ENCODE measurements at places on chromosomes 16 and 17.

DNA sequence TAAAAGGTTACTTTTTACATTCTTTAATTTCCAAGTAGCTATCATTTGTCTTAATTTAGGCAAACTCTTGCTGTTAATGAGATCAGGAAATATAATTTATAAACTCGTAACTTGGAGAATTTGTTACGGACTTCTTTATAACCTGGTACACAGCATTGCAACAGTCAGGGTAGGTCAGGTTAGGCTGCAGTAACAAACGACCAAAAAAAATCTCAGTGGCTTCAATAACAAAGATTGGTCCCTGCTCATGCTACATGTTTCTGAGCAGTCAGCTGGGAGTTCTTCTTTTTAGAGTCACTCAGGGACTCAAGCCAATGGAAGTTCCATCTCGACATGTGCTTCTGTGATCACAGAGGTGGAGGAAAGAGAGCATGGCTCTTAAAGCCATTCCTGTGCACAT, 110.1 kb downstream of the USP31 start:
- DNase-seq, result no peak

GRCh38 chr17:17201907-17202306, 4.2 kb downstream of the PLD6 start:
- DNase-seq, result no peak

GRCh38 chr16:87966064-87966645, 14.9 kb downstream of the BANP start:
- DNase-seq, result no peak

DNA sequence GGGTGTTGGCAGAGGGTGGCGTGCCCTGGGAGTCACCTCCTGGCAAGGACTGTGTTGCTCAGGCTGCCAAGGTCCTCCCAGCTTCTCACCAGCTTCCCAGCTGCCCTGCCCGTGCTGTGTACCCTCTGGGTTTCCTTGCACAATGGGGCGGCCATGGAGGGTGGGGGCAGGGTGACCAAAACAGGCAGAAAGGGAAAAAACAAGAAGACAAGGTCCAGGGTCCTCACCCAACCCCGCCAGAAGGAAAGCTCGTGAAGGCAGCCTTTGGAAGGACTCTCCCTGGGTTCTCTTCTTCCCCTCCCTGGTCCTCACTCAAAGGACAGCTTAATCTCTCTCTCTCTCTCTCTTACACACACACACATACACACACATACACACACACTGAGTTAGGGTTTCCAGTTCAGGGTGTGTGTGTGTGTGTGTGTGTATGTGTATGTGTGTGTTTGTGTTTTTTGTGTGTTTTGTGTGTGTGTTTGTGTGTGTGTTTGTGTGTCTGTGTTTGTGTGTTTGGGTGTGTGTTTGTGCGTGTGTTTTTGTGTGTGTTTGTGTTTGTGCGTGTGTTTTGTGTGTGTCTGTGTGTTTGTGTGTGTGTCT, 2.0 kb downstream of the SLC13A5 start:
- no peak for DNase-seq

GRCh38 chr16:1062895-1063294, 9.7 kb upstream of the SSTR5 start:
- DNase-seq, result no peak

GRCh38 chr17:19304751-19305150, 57.8 kb downstream of the B9D1 start:
- DNase-seq, result no peak

- no peak for DNase-seq
Observed at GRCh38 chr17:77686903-77687302, 271.6 kb upstream of the TNRC6C start.

- DNase-seq, result no peak
Observed at GRCh38 chr17:17032131-17032692, 10.0 kb upstream of the MPRIP start.

- no peak for DNase-seq
Observed at GRCh38 chr16:86662195-86662594, 83.8 kb downstream of the FOXL1 start.

DNA sequence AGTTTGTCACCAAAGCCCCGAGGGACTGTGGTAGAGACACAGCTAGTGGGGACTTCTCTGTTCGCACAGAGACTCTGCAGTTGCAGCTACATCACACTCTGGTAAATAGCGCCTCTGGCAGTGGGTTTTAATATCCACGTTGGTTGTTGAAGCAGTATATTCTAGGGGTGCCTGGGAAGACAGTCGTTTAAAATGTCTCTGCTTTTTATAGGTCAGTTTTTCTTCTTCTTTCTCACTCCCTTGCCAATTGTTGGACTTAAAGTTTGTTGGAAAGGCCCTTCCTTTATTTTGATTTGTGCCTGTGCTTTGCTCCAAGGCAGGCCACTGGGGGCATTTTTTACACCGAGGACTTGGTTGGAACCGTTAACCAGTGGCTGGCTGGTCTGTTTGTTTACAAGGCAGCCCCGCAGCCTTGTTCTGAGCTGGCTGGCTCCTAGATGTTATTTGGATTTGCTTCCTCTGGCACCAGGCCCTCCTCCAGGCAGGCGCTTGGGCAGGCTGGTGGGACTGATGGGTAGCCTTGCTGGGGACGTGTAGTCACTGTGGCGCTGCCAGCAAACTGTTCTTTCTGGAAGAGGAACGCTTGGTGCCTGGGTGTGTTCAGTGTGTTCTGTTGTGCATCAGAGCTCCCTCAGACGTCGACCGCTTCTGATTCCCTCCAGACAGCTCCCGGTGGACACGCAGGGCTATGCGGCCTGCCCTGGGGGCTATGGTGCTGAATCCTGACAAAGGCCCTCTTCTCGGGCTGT, 218.2 kb upstream of the CHMP6 start:
- DNase-seq, result no peak

GRCh38 chr17:54172096-54172984, 349.6 kb downstream of the KIF2B start:
- peak; percentile 13 for DNase-seq

DNA sequence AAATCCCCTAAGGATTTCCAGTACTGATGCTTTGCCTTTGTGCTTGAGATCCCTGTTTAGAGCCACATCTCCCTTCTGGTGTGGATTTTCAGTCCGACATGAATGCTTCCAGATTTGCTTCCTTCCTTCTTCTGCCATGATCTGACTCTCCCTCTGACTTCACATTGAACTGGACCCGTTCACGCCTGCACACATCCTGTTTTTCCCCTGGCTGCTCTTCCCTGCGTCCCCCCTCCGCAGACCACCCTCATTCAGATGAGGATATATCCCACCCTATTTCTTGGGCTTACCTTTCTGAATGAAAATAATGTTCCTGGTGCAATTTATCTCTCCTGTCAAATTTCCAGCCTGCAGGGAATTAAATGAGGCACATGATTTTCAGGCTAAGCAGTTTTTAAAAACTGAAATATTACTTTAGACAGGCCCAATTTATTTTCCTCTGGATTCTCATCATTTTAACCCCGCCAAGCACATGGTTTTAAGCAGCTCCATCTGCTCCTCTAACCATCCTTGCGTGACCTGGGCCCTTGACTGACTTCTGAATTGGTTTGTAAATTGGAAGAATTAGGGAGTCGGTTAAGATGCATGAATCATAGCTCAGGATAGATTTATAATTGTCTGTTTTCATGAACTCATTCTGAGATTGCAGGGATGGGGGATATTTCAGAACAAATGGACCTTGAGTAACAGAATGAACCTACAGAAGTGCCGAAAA, 59.2 kb downstream of the BMERB1 start:
- DNase-seq, result no peak

DNA sequence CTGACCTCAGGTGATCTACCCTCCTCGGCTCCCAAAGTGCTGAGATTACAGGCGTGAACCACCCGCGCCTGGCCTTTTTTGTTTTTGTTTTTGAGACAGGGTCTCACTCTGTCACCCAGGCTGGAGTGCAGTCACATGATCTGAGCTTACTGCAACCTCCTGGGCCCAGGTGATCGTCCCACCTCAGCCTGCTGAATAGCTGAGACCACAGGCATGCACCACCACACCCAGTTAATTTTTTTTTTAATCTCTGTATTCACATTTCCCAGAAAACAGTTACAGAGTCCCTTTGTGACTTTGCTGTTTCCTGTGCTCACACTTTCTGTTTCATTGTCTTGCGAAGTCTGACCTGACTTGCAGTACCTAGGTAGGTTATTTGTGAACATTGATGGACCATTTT, 2.7 kb downstream of the CLUAP1 start:
- DNase-seq, result no peak

GRCh38 chr17:79537061-79537460, 73.8 kb downstream of the RBFOX3 start:
- no peak for DNase-seq

GRCh38 chr17:42329025-42329976, 41.0 kb downstream of the STAT5A start:
- DNase-seq, result no peak

GRCh38 chr16:89018282-89019158, 41.5 kb upstream of the CBFA2T3 start:
- peak; percentile 1 for DNase-seq

DNA sequence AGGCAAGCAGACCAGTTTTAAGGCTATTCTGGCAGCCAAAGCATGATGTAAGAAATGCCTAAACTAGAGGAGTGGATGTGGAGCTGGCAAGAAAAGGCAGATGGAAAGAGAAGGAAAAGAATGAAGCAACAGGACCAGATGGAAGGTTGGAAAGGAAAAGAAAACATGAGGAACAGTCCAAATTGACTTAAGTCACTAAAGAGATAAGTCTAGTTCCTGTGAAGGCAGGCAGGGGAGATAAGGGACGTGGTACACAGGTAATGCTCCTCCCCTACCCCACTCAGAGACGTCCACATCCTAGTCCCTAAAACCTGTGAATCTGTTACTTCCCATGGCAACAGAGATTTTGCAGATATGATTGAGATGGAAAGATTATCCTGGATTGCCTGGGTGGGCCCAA, 43.5 kb downstream of the TEX2 start:
- DNase-seq, result no peak

GRCh38 chr17:11389583-11389982, 148.6 kb downstream of the SHISA6 start:
- no peak for DNase-seq

DNA sequence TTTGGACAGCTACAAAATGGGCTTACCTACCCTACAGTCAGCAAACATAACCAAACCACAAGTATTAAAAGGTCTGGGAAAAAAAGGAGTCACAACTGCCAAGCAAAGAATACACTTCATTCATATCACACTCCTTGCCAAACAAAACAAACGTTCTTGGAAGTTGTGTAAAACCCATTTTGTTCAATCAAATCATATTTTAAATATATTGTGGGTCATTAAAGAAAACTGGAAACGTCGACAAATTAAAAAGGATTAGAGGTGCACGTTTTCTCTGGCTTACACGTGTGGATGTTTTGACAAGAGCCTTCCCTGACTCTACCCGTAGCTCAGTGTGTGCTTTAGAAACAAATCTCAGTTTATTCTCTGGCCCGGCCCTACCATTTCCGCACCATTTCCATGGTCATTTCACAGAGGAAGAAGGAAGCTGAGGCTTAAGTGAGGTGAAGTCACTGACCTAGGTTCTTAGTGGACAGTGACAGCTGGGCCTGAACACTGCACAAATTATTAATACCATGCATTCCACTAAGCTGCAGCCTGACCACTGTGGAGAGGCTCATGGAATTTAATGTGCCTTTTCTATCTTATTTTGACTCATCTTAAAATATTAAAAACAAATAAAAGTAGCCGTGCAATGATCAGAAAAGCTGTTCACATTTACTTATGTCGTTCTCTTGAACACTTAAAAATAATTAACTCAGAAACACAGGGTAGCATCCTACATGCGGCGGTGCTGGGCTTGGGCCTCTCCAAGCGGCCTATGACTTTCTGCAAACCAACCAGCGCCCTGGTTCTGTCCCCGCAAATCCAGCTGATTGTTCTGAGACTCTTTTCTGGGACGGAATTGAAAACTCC, 968 bp downstream of the CEP112 start:
- no peak for DNase-seq

DNA sequence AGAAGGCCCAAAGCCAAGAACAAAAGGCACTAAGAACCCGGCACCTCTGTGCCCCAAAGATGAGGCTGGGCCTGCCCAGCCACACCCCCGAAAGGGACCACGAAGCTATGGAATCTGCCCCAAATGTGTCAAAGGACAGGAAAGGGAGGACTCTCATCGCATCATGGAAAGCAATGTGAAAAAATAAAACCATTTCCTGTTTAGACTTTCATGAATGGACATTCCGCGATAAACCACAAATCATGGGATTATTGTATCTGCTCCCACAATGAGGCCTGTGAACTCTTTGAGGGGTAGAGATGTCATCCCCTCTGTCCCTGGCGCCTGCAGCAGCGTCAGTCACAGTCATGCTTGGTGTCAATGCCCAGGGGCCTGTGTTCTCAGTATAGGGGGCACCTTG, 135.0 kb downstream of the COPRS start:
- DNase-seq, result no peak

DNA sequence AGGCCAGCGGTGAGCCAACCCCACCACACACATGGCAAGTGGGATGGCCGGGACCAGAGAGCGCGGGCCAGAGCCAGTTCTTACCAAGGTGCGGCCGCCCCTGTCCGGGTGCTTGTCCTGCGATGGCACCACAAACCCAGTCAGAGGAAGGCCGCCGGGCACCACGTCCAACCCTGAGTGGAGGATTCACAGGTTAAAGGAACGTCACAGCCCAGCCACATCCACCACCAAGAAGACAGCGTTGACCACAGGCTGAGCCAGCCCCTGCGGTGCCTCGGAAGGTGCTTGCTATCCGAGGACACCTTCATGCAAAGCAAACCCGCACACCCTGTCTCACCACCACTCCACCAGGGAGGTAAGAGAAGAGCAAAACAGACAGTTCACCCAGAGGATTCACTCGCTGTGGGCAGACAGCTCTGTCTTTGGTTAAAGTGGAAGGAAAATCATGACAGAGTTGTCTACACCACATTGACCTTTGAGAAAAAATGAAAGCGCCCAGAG, 15.8 kb downstream of the SLX4 start:
- DNase-seq, result no peak

DNA sequence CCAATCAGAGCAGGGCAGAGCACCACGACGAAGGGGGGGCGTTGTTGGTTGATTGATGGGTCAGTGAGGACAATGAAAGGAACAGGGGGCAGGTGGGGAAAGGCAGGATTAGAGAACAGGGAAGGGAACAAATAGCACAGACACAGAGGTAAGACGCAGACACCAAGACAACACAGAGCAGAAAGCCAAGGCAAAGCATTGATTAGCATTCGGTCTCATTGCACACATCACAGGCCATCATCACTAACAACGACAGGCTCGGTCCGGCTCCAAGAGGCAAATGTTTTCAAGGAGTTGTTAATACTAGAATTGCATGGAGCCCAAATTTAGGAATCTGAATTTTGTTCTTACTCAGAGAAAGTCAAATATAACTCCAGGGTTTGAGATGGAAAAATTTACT, 34.6 kb upstream of the TRAP1 start:
- no peak for DNase-seq

DNA sequence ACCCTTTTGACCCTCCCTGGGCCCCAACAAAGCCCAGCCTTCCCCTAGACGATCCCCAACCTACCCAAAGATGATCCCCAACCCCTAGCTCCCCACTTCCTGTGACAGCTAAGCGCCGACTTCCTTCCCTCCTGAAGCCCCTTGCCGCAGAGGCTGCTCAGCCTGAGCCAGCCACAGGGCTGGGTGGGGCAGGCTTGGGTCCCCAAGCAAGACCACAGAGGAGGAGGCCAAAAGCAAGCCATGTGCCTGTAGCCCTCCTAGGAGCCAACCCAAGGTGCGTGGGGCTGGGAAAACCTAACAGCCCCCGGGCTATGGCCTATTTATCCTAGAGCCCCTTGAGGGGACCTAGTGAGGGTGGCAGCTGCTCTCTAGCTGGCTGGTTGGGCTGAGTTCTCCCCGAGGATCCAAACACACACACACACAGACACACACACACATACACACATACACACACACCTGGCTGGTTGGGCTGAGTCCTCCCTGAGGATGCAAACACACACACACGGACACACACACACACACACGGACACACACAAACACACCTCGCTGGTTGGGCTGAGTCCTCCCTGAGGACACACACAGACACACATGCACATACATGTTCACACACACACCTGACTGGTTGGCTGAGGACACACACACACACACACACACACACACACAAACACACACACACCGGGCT, 4.8 kb downstream of the ARRB2 start:
- DNase-seq, result no peak
